ENCODE measurements at places on chromosomes 6 and 20.
A peak's percentile ranks its signal among the peaks of the same experiment; 100 is the strongest.

DNA sequence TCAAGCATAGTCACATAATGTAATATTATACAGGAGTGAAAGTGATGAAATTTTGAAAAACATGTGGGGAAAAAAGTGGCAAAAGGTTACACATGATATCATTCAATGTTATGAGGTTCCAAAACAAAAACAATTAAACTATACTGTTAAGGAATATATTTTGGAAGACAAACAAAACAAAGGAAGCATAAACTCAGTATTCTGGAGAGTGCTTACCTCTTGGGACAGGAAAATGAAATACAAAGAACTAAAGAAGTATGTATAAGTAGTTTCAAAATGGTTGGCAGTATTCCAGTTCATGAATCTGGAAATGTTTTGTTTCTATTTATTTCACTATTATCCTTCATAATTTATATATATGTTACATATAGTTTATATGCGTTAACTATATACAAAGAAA lies 213.5 kb downstream of the MOXD1 start:
- no peak for DNase-seq

- no peak for DNase-seq
Measured at GRCh38 chr6:37019065-37019450, 13.6 kb downstream of the FGD2 start.

- DNase-seq = peak; percentile 2
Measured at GRCh38 chr6:32589596-32590449, at the start of gene HLA-DRB1. Gene HLA-DRB1, minus strand, starts transcription at chr6:32589848. Its CDS starts 106 bp downstream, at chr6:32589742.

DNA sequence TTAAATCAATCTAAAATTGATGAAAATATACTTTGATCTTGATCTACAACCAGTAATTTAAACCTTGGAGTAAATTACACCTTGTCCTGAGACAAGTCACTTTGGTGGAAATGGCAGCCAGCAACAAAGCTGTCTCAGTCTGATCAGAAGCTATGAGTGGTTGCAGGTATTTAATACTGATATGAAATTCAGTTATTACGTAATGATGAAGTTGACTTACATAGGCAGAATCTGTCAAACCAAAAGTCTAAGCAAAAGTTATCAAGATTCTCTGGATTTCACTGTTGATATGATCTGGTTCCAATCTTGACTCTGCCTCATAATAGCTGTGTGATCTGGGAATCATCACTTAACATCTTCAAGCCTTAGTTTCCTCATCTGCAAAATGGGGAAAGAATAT lies 27.6 kb upstream of the GSTA5 start:
- DNase-seq = no peak

GRCh38 chr6:42406306-42407280 lies 45.1 kb downstream of the TRERF1 start:
- no peak for DNase-seq

Measured in activated T-cell treated with anti-CD3 and anti-CD28 coated beads for 1 hour (primary cell).